ENCODE measurements at places on chromosomes 4 and X. TPM values are rescaled to one million over a fixed set of nuclear protein-coding genes. Genes with fewer than 3 reads are reported as not detected.

SLC25A43 gene
- total RNA-seq: 2.6 TPM

MAP7D3 gene
- 13.1 TPM for total RNA-seq

PAK3 gene
- total RNA-seq: 0.12 TPM

TMA16 gene
- 27.4 TPM for total RNA-seq

SMARCA1 gene
- not detected for total RNA-seq

ODAPH gene
- total RNA-seq: not detected

ODAM gene
- total RNA-seq: not detected

SLIT2 gene
- not detected for total RNA-seq

MAGEC1 gene
- total RNA-seq: not detected

AKAP14 gene
- not detected for total RNA-seq

PHKA2 gene
- 28.6 TPM for total RNA-seq

RASSF6 gene
- total RNA-seq: not detected

FBXO8 gene
- total RNA-seq: 22.2 TPM

CFAP47 gene
- not detected for total RNA-seq

DUX4 gene
- not detected for total RNA-seq

ARL9 gene
- total RNA-seq: 0.20 TPM

RTL5 gene
- 0.08 TPM for total RNA-seq

GATB gene
- 14.2 TPM for total RNA-seq

PRSS12 gene
- total RNA-seq: not detected

GPM6B gene
- total RNA-seq: not detected

NEIL3 gene
- total RNA-seq: 27.4 TPM

PAGE1 gene
- total RNA-seq: not detected

ZNF157 gene
- 0.48 TPM for total RNA-seq

RADX gene
- 6.0 TPM for total RNA-seq

HPSE gene
- total RNA-seq: 20.7 TPM

CDKL2 gene
- total RNA-seq: 0.45 TPM

XAGE5 gene
- total RNA-seq: not detected

PPP2R2C gene
- not detected for total RNA-seq

NXT2 gene
- 11.3 TPM for total RNA-seq

SPACA5 gene
- total RNA-seq: not detected

OTUD6A gene
- not detected for total RNA-seq

FLNA gene
- 1,083 TPM for total RNA-seq

VCX gene
- not detected for total RNA-seq

TSPAN5 gene
- total RNA-seq: 17.1 TPM

TAF7L gene
- not detected for total RNA-seq

VEGFD gene
- not detected for total RNA-seq

FABP2 gene
- total RNA-seq: 0.38 TPM

PGRMC1 gene
- total RNA-seq: 26.0 TPM

CDK16 gene
- 54.7 TPM for total RNA-seq

PNMA5 gene
- 0.12 TPM for total RNA-seq

FRAS1 gene
- not detected for total RNA-seq

ETNPPL gene
- total RNA-seq: not detected

SRD5A3 gene
- total RNA-seq: 6.2 TPM

NEXMIF gene
- total RNA-seq: 1.6 TPM

GIMD1 gene
- not detected for total RNA-seq

MRPL1 gene
- total RNA-seq: 25.7 TPM

TRIM60 gene
- not detected for total RNA-seq

GAGE2A gene
- total RNA-seq: not detected

KLHL34 gene
- total RNA-seq: 1.3 TPM

PI4K2B gene
- total RNA-seq: 32.5 TPM

CLDN34 gene
- not detected for total RNA-seq

FGB gene
- total RNA-seq: not detected

PLAC1 gene
- total RNA-seq: not detected

UGT2B11 gene
- not detected for total RNA-seq

UGT2B17 gene
- not detected for total RNA-seq

ZBTB49 gene
- total RNA-seq: 5.8 TPM
